CD4-positive, alpha-beta T cell treated with Interleukin-21 for 1 hour (primary cell): ENCODE measurements at places on chromosomes 7 and 10.
A peak's percentile ranks its signal among the peaks of the same experiment; 100 is the strongest.

GRCh38 chr7:50119815-50120637, 27.0 kb upstream of the ZPBP start:
- DNase-seq: peak; percentile 33

DNA sequence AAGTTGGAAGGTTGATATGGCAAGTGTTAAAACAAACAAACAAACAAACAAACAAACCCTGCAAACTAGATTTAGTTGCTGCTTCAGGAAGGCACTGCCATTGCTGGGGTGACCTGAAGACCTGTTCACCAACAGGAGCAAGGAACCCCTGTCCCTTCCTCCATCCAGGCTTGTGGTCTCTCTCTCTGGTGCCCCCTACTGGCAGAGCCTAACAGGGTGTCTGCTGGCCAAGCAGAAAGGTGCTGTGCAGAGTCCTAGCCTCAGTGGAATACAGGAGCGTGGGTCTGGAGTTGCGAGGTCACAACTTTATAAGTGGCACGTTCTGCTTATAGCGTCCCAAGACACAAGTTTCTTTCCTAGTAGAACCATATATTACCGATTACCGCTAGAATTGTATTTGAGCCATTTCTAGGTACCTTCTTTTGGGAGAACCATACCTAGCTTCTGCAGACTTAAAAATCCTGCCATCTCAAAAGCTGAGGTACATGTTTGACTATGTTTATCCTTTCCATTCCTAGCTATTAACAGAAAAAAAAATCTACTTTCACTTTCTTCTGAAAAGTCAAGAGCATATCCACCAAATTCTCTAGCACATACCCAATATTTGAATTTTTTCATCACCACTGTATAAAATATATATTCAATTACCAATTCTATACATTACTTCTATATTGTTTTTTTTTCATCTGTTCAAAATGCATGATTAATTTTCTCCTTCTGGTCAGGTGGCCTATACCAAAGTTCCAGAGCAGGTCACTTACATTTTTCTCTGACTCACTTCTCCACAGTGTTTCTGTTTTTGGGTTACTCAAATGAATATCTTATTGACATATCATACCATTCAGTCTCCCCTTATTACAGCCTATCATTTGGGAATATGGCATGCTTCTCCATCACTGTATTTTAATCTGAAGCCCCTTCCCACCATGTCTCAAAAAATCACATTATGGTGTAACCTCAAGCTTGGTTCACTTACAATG, 29.1 kb upstream of the CALD1 start:
- DNase-seq: peak; percentile 65

GRCh38 chr7:27560706-27561235, 101.9 kb downstream of the HIBADH start:
- DNase-seq: no peak

GRCh38 chr10:35690534-35690933, 48.4 kb upstream of the FZD8 start:
- no peak for DNase-seq

GRCh38 chr7:143435266-143435665, 8.0 kb upstream of the TAS2R60 start:
- DNase-seq: no peak

- DNase-seq: no peak
These were observed 650 bp upstream of the SORBS1 start for GRCh38 chr10:95561864-95562177.
